ENCODE measurements at places on chromosomes 5 and 9.
A peak's percentile ranks its signal among the peaks of the same experiment; 100 is the strongest.

DNA sequence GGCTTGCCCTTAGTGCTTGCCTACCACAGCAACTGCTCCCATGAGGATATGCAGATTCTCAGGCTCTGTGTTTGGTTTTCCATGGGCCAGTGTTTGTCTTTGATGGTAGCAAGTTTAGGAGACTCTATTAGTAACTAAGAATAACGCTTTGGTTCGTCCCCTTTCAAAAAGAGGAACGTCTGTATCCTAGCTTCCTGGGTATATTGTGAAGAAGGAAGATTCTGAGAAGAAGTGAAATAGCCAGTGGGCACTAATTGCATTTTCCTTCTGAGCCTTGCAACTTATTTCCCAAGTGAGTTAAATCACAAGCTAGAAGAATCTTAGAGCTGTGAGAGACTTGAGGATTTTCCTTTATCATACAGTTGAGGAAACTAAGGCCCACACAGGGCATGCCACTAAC lies 376.8 kb downstream of the PIK3R1 start:
- DNase-seq, result no peak

- no peak for DNase-seq
These were observed 223.4 kb downstream of the DOCK8 start for GRCh38 chr9:438066-438465.

GRCh38 chr5:101653996-101654395 lies 642.1 kb downstream of the SLCO4C1 start:
- no peak for DNase-seq

GRCh38 chr9:136186386-136186785 lies 18.5 kb downstream of the LHX3 start:
- DNase-seq, result no peak

- DNase-seq, result no peak
These were observed 111.1 kb downstream of the ARHGAP26 start for GRCh38 chr5:142881076-142881783.

DNA sequence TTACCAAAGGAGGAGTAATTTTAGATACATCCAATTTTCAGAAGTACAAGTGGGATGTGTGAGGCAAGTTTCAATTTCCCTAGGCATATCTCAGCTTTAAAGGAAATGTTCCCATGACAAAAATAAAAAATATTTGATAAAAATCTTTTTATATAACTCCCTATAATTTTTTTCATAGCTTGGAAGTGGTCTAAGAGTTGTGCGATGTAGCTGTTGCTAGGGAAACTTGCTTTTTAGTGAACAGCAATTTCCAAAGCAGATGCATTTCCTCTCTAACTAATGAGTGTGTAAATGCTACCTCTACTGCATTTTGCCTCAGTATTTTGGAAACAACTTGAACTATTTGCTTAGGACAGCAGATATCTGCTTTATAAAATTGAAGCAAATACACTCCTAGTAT lies 39.6 kb downstream of the MACIR start:
- no peak for DNase-seq

- DNase-seq, result no peak
These were observed 37.8 kb downstream of the NEURL1B start for GRCh38 chr5:172678902-172679301.

GRCh38 chr5:68223904-68224303 lies 8.3 kb downstream of the PIK3R1 start:
- no peak for DNase-seq

DNA sequence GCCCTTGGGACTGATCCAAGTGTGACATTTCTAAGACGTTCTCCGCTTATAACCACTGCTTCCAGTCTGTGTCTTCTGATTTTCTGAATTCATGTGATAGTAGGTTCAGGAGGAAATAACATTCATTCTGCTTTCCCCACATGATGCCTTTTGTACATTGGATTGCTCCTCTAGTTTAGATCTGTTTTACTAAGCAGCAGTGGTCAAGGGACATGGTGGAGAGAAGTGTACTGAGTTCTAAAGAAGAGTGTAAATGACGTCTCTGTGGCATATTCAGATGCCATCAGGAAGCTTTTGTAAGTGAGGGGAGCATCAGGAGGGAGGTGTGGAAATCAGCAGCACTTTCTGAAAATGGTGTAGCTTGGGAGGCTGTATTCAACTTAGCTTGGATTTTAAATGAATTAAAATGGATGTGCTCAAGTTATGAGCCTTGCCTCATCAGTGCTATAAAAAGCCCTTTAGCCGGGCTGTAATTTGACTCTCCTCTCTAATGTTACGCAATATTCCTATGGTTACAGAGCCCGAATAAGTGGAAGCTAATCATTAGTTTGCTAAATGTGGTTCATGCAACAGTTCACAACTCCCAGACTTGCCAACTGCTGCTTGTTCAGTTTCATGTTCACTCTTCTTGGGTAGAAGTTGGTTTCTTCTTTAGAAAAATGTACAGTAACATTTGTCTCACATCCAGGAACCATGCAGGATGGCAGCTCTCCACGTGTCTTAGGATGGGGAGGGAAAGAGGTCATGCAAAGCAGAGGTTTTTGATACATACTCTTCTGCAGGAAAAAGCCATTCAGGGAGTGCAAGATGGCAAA lies 281.3 kb downstream of the ARHGAP26 start:
- DNase-seq, result no peak

GRCh38 chr5:147904110-147904509 lies 2.2 kb downstream of the C5orf46 start:
- no peak for DNase-seq

GRCh38 chr5:102719886-102720285 lies 35.2 kb upstream of the PAM start:
- no peak for DNase-seq

DNA sequence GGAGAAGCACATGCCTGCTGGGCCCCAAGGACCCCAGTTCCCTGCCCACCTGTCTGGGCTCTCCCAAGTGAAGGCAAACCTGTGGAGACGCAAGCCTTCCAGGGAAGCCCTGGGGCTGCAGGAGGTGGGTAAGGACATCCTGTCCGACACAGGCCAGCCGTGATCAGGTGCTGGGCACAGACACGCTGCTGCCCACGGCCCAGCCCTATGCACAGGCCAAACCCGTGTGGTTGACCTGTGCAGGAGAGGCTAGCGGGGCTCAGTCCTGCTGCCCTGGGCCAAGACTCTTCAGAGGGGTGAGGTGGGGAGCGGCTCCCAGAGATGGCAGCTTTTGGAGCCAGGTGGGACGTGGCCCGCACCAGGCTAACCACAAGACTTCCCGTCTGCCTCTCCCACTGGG lies 14.3 kb downstream of the LHX3 start:
- no peak for DNase-seq

GRCh38 chr9:115746496-115746895 lies 407.1 kb upstream of the PAPPA start:
- DNase-seq, result no peak

DNA sequence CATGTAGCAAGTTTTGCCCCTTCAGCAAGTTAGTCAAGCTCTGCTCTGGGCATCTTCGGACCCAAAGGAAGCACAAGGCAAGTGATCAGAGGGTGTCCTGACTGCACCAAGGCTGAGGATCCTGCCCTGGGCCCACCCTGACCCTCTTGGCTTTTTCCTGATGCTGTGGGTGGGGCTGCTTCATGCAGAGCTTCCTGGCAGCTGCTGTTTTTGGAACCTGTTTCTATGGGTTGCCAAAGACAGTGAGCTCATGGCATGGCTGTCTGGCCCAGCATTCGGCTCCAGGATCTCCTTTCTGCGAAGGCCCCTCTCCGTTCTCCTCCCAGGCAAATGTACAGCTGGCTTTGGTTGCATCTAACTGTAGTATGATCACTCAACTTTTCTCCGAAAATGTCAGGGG lies 497.9 kb downstream of the ARHGEF28 start:
- DNase-seq, result no peak

- DNase-seq, result no peak
These were observed 124.8 kb upstream of the LARP1 start for GRCh38 chr5:154630410-154630809.

DNA sequence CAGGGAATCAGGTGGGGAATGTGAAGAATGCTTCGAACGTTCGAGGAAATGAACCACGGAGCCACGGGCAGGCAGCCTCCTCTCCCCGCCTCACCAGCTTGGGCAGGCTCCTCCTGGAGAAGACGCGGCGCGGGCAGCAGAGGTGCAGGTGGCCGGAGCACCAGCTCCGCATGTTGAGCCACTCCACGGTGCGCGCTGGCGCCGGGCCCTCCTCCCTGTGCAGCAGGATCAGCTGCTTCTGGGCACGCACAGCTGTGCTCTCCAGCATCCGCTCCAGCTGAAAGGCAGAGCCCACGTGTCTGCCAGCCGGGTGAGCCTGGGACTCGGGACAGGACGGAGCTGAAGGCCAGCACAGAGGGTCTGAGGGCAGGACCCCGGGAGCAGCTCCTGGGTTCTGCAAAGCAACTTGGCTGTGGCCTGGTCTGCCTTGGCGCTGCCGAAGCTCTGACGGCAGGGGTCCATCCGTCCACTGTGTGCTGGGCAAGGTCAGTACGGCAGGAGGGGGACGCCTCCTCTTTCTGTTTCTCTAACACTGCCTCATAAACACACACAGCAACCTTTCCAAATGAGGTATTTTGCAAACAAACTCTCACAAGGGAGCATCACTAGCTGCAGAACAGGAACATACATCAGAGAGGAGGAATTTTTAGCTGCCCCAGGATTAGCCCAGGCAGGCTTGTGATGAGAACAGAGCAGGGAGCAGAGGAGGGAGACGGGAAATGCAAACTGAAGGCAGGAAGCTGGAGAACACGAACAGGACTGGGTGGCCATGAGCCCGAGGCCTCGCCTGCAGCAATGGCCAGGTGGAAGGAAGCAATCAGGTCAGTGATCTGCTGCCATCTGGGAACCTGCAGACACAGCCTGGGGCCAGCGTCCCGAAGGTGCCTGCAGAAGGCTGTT lies 20.1 kb upstream of the NSMF start:
- no peak for DNase-seq

- DNase-seq, result no peak
These were observed 40.3 kb upstream of the FBP1 start for GRCh38 chr9:94679587-94679986.

GRCh38 chr9:84460695-84461094 lies 120.1 kb upstream of the SLC28A3 start:
- no peak for DNase-seq

- no peak for DNase-seq
These were observed 58.3 kb downstream of the SLC44A1 start for GRCh38 chr9:105302728-105303127.

DNA sequence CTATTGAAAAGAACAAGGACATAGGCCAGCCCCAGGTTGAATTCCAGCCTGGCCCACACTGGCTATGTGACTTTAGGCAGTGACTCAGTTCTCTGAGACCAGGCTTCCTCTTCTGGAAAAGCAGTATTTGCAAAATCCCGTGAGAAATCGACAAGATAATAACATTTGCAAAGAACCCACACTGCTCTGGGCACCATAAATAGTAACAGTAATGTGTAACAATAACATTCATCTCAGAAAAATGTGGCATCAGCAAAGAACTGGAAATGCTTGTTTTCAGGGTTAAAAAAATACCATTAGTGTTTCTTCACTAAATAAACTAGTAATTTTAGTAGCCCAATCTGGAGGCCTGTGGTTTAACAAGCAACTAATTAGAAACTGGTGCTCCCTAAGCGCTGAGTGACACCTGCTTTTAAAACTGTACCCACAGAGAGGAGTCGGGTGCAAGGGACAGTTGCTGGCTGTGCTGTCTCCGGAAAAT lies 148.4 kb downstream of the TTLL11 start:
- DNase-seq, result no peak

DNA sequence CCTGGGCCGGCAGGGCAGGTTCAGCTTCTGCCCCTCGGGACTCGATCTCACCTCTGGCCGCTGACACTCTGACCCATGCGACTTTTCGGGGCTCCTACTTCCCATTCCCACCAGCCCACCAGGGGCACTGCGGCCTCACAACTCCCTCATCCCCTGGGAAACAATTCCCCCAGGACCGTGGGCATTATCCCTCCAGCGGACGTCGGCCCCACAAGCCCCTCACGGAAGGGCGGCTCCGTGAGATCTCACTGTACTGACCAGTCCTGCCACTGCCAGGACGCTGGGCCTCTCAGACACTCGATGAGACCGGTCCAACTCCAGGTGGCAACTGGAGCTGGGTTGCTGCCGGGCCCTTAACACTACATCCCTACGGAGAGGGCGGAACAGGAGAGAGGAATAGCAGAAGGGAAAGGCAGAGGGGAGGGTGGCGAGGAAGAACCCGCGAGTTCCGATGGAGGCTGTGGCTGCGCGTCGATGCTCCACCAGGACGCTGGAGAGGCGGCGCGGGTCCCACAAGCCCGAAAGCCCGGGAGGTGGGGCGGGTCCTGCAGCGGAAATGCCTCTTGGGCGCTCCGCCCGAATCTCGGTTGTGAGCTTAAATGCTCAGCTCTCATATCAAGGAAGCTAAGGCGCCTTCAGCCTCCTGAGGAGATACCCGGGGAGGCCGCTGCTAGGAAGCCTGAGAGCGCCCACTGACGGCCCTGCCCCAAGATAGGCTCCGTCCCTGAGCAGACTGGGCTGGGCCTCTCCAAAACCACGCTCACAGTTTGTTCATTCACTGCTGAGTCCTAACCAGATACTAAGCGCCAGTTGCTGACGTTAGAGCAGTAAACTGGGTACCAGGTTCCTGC lies 36.3 kb downstream of the VCP start:
- DNase-seq, result peak; percentile 67

GRCh38 chr9:110153431-110153830 lies 54.5 kb downstream of the C9orf152 start:
- DNase-seq, result no peak

GRCh38 chr5:131212471-131213021 lies 41.8 kb downstream of the LYRM7 start:
- DNase-seq, result no peak

GRCh38 chr5:8750100-8750499 lies 795.8 kb downstream of the SEMA5A start:
- no peak for DNase-seq

GRCh38 chr9:82600536-82601292 lies 462.2 kb downstream of the RASEF start:
- no peak for DNase-seq

DNA sequence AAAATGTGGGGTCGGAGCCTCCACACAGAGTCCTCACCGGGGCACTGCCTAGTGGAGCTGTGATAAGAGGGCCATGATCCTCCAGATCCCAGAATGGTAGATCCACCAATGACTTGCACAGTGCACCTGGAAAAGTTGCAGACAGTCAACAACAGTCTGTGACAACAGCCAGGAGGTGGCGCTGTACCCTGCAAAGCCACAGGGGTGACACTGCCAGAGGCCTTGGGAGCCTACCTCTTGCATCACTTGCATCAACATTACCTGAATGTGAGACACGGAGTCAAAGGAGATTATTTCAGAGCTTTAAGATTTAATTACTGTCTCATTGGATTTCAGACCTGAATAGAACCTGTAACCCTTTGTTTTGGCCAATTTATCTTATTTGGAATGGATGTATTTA lies 614.1 kb upstream of the CDH9 start:
- DNase-seq, result no peak

GRCh38 chr5:181145133-181145532 lies 2.3 kb upstream of the OR2V2 start:
- no peak for DNase-seq

- DNase-seq, result peak; percentile 99
These were observed at the start of gene TRIM41 for GRCh38 chr5:181223058-181223728. TSS of gene TRIM41 (plus strand) at chr5:181223281. CDS start at chr5:181224000, 719 bp downstream.

DNA sequence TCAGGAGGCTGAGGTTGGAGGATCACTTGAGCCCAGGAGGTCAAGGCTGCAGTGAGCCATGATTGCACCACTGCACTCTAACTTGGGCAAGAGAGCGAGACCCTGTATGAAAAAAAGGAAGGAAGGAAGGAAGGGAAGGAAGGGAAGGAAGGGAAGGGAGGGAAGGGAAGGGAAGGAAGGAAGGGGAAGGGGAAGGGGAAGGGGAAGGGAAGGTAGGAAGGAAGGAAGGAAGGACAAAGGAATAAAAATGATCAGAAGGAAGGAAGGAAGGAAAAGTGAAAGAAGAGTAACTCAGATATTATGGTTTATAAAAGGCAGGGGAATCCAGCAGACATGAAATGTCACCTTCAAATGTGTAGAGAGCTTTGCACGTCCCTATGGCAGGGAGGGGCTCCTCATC lies 64.4 kb downstream of the USP20 start:
- no peak for DNase-seq

GRCh38 chr9:93598647-93599241 lies 22.4 kb downstream of the PHF2 start:
- DNase-seq, result no peak
